ENCODE measurements at places on chromosomes 4 and X. TPM values are rescaled to one million over a fixed set of nuclear protein-coding genes. Genes with fewer than 3 reads are reported as not detected.

DNA sequence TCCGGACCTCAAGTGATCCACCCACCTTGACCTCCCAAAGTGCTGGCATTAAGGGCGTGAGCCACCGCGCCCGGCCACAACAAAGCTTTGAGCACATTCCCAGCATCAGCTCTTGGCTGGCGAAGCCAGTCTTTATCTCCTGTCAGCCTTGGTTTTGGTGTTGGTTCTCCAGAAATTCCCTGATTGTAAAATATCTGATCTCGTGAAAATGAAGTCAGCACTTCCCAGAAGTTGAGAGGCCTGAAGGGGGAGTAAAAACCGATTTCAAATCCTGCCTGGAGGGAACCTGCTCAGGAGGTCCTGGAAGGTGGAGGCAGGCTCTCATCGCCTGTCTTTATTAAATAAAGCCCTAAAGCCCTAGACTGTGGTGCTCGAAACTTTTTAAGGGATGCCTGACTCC lies 33.6 kb downstream of the PTTG2 start:
- no peak for DNase-seq

DNA sequence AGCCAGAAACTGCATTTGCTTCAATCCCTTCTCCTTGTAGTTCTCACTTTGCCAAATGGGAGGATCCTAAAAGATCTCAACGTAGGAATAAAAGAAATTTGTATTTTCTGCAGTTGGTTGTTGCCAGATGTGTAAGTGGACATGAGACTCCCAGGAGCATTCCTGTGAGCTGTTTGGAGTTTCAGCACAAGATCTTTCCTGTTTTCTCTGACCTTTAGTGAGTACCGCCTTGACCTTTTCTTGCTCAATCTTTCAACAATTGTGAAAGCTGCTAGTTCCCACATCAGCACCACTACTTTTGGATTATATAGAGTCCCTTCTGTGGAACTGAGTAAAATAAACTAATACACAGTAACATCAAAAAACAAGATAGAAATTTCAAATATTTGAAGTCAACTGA lies 683.8 kb upstream of the PABPC4L start:
- DNase-seq = no peak

The AADAT gene
- not detected for total RNA-seq

The TEX13D gene
- 0.29 TPM for total RNA-seq

DNA sequence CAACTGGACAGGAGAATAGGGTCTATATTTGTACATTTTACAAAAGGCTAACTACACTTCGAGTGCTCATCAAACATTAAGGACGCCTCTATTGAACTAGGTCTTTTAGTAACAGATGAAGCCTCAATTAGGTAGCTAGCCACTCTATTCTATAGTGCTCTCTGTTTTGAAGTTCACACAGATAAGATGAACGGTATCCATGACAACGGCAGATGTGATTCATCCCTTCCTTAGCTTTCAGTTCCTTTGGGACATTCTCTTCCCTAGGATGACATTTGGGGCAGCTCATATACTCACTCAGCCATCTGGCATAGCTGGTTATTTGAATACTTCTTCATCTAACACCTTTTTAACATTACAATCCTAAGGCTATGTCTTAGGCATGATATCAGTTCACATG lies 62.4 kb upstream of the WDFY3 start:
- no peak for DNase-seq

Data from CD8-positive, alpha-beta memory T cell (primary cell).